ENCODE measurements at places on chromosomes 4 and X. TPM values are rescaled to one million over a fixed set of nuclear protein-coding genes. Genes with fewer than 3 reads are reported as not detected.

PRDX4 gene
- 35.5 TPM for total RNA-seq

CFI gene
- total RNA-seq = not detected

HCCS gene
- 26.6 TPM for total RNA-seq

RBM46 gene
- not detected for total RNA-seq

PCDH10 gene
- total RNA-seq = not detected

MAGEA2B gene
- not detected for total RNA-seq

PNMA5 gene
- 0.27 TPM for total RNA-seq

NIPAL1 gene
- total RNA-seq = 0.73 TPM

KLB gene
- total RNA-seq = 0.18 TPM

PNMA3 gene
- total RNA-seq = 1.2 TPM

DUX4 gene
- not detected for total RNA-seq

EDNRA gene
- total RNA-seq = not detected

USP51 gene
- 1.2 TPM for total RNA-seq

RASL11B gene
- 0.69 TPM for total RNA-seq

Measured in activated B cell treated with CpG ODN at 0.5 μM for 24 hours (primary cell).